Type B pancreatic cell (in vitro differentiated cells): ENCODE measurements at places on chromosomes 12 and 14. TPM values are rescaled to one million over a fixed set of nuclear protein-coding genes. Genes with fewer than 3 reads are reported as not detected.

GRCh38 chr14:69688299-69688649 lies 76.9 kb downstream of the SUSD6 start:
- peaks cover 35% of the 10 kb centered on the region for H3K4me1 ChIP-seq
- DNase-seq, result no peak
- H3K4me3 ChIP-seq, result no peak overlapping the region
- H3K36me3 ChIP-seq, result peaks cover 8% of the 10 kb centered on the region
- peak overlapping the region; percentile 34 for H3K27ac ChIP-seq

GRCh38 chr12:124861492-124861891 lies 2.2 kb downstream of the SCARB1 start:
- no peak overlapping the region for H3K27ac ChIP-seq
- H3K27me3 ChIP-seq, result peaks cover 10% of the 10 kb centered on the region
- H3K4me1 ChIP-seq, result peaks cover 19% of the 10 kb centered on the region
- no peak for DNase-seq
- peak overlapping the region; percentile 85 for H3K4me3 ChIP-seq
- no peaks in the 10 kb centered on the region for H3K36me3 ChIP-seq

DNA sequence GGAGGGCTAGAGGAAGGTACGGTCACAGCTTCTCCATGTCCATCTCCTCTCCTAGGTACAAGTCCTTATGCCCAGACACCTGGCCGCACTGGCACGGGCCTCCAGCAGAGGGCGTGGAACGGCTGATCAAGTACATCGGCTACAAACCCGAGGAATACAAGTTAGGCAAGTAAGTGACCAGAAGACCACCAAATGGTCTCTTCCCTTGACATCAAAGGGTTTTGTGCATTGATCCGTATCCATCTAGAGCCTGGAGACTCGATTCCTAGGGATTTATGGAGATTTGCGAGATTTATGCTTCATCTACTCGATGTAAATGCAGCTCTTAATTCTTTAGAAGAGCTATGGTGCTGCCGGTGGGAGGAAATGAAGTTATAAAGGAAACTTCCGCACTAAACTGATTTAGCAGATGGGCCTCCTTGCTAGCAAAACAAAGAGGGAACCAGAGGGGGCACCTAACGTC lies 44.2 kb downstream of the KCTD10 start:
- peaks cover 16% of the 10 kb centered on the region for H3K4me1 ChIP-seq
- H3K36me3 ChIP-seq, result no peaks in the 10 kb centered on the region
- peaks cover 3% of the 10 kb centered on the region for H3K27me3 ChIP-seq
- no peak overlapping the region for H3K4me3 ChIP-seq

DNA sequence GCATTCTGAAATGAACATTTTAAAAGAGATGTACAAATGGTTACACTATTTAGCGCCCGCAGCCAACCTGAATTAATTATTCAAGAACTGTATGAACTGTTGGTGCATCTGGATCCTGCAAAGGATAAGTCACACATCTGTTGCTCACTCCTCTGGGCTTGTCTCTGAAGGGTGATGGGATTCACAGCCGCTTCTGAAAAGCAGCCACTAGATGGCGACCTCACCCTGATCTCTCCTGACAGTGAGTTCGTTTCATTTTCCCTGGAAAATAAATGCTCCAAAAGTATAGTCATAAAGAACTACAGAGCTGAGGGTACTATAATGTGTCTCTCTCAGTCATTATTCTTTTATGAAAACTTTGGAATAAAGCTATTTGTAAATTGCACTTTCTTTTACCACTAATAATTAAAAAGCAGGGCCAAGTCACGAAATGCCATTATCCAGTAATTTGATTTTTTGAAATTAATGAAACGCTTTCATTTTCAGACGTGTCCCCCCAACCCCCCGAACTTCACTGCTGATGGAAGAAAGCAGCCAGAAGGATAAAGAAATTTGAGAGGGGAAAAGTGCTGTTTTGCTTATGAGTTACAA lies 789.6 kb downstream of the NRXN3 start:
- H3K4me3 ChIP-seq, result no peak overlapping the region
- no peak overlapping the region for H3K27ac ChIP-seq
- H3K27me3 ChIP-seq, result peaks cover 3% of the 10 kb centered on the region
- peaks cover 5% of the 10 kb centered on the region for H3K4me1 ChIP-seq

Gene GSG1
- 0.36 and 2.0 TPM in 2 replicates for total RNA-seq

Gene CCT2
- 191 and 260 TPM in 2 replicates for total RNA-seq

- peaks cover 28% of the 10 kb centered on the region for H3K27me3 ChIP-seq
- no peak overlapping the region for H3K27ac ChIP-seq
- no peak overlapping the region for H3K4me3 ChIP-seq
Observed at GRCh38 chr12:128771681-128772080, 52.1 kb downstream of the SLC15A4 start.

Gene LUM
- 32.8 and 49.5 TPM in 2 replicates for total RNA-seq

GRCh38 chr14:68749487-68750475 lies 43.1 kb downstream of the ZFP36L1 start:
- DNase-seq, result no peak
- peak overlapping the region; percentile 81 for H3K27ac ChIP-seq
- no peaks in the 10 kb centered on the region for H3K27me3 ChIP-seq

- no peaks in the 10 kb centered on the region for H3K36me3 ChIP-seq
- no peaks in the 10 kb centered on the region for H3K4me1 ChIP-seq
- no peak for DNase-seq
- H3K27me3 ChIP-seq, result no peaks in the 10 kb centered on the region
Observed at GRCh38 chr14:24609655-24610344, at the start of gene GZMH. TSS of gene GZMH (minus strand) at chr14:24609685. CDS start at chr14:24609613, 72 bp downstream.

- no peak for DNase-seq
- no peaks in the 10 kb centered on the region for H3K27me3 ChIP-seq
- no peak overlapping the region for H3K27ac ChIP-seq
Observed at GRCh38 chr12:88496429-88496828, 83.8 kb downstream of the KITLG start.

GRCh38 chr12:105995961-105996431 lies 142.8 kb downstream of the NUAK1 start:
- no peaks in the 10 kb centered on the region for H3K36me3 ChIP-seq
- no peak for DNase-seq
- no peak overlapping the region for H3K27ac ChIP-seq
